ENCODE measurements at places on chromosomes 7 and 10. TPM values are rescaled to one million over a fixed set of nuclear protein-coding genes. Genes with fewer than 3 reads are reported as not detected.

Gene CPVL
- total RNA-seq, result 12.6 TPM

DNA sequence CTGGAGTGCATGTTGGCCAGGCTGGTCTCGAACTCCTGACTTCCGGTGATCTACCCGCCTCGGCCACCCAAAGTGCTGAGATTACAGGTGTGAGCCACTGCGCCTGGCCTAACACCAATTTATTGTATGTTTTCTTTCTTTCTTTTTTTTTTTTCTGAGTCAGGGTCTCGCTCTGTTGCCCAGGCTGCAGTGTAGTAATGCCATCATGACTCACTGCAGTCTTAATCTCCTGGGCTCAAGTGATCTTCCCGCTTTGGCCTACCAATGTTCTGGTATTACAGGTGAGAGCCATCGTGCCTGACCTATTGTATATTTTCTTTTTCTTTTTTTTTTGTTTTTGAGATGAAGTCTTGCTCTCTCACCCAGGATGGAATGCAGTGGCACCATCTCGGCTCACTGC lies 33.8 kb upstream of the UBE2H start:
- no peak for DNase-seq

DNA sequence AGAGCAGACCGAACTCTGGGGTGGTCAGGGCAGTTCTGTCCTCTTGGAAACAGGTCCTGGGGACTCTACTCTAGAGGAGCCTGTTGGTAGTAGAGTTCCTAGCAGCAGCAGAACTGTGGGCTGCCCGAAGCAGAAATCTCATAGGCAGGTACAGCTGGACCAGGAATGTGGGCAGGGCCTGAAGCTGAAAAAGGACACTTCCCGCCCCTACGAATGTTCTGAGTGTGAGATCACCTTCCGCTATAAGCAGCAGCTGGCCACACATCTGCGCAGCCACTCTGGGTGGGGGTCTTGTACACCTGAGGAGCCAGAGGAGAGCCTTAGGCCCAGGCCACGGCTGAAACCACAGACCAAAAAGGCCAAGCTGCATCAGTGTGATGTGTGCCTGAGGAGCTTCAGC lies 8.3 kb upstream of the ZNF783 start:
- DNase-seq, result no peak

- no peak for DNase-seq
Measured at GRCh38 chr10:49760789-49761188, 1.3 kb downstream of the OGDHL start.

GRCh38 chr7:26658389-26659084 lies 205.9 kb downstream of the SKAP2 start:
- DNase-seq, result no peak

DNA sequence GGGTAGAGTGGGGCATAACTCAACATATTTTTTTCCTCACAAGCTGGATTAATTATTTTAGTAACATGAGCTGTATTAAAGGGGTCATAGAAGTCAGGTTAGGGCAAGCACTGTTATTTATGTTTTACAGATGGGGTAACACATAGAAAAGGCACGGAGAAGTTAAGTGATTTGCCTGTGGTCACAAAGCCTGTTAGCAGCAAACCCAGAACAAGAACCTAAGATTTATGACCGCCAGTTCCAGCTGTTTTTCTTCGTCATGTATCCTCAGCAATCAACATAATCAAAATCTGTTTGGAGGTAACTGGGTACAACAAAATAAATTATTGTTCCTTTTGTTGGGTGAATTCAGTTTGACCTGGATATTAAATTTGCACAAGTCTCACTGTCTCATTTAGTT lies 57.2 kb upstream of the BET1 start:
- DNase-seq, result no peak

Data from skin of body (tissue), 3 donors.